ENCODE measurements at places on chromosomes 11 and 22.
A peak's percentile ranks its signal among the peaks of the same experiment; 100 is the strongest.

GRCh38 chr11:73542175-73542574, 55.7 kb downstream of the FAM168A start:
- DNase-seq, result no peak

- no peak for DNase-seq
Measured at GRCh38 chr11:75469785-75470405, 36.9 kb upstream of the KLHL35 start.

DNA sequence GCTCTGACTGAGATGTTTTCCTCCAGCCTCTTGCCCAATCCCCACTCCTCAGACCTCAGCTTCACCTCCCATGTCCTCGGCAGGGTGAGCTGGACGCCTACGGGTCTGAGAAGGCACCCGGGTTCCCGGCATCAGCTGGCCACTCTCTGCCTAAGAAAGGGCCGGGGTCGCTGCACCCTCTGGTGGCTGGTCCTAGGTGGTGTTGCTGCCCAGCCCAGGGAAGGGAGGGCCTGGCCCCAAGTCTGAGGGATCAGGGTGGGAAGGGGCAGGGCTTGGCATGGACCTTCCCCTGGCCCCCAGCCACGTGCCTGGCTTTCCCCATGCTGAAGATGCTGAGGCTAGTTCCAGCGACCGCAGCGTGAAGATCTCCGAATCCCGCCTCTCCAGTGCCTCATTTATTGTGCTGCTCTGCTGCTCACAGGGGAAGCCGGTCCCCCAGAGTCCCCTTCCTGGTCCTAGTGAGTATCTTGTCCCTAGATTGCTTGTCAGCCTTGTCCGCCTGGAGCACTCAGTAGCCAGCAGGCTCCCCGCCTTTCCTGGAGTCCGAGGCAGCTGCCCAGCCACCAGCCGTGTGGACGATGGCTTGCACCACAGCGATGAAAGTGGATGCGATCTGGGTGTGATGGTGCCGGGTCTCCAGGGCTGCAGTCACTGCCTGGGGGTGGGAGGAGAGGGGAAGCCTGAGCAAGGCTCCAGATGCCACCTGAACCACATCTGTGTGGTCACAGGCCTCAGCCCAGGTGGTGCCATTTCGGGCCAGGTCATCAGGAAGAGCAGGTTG, 2.9 kb upstream of the GGT5 start:
- peak; percentile 85 for DNase-seq

DNA sequence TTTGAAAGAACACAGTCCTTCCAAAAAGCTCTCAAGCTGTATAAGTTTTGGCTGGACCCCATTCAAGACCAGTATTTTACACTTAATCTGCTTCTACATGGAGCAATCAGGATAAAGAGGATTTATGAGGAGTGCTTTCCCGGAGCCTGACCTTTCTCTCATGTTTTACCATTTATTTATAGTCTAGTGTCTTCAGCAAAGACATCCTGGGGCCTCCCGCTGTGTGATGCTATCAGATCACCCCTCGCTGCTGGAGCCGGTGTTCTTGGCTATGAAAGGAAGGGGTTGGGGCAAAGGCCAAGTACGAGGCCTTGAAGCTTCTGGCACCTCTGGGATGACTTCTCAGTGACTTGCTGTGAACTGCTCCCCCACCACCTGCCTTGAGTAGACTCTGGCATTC, 189.6 kb downstream of the ADAMTS15 start:
- DNase-seq, result no peak

- no peak for DNase-seq
Measured at GRCh38 chr22:44406341-44407170, 91.5 kb downstream of the RTL6 start.

DNA sequence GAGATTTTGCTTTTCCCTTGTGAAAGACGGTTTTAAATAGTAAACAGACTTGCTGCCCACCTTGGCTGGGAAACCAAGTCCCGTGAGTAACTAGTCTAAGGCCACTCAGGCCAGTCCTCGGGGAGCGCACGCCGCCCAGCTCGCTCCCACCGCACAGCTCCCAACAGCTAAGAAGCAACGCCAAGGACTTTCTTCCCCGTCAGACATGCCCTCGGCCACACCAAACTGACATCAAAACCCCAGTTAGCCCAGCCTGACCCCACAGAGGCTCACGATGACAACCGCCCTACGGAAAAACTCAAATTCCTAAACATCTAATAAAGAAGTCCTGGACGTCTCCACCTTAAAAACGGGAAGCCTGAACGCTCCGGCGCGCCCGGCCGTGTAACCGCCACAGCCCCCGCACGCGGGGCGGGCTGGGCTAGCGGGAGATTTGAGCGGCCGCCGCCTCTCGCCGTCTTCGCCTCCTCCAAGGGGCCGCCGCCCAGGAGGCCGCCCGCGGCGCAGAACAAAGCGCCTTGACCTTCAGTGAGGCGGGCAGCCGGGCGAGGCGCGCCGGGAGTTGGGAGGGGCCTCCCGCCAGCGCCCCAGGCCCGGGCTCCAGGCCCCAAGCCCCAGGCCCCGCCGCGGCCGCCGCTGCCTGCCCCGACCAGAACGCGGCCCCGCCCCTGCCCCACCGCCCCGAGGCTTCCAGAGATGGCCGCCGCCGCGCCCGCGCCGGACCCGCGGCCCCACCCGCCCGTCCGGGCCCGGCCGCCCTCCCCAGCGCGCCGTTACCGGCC, 486 bp downstream of the NAP1L4 start:
- DNase-seq, result peak; percentile 31

GRCh38 chr11:116185551-116185950, 587.2 kb downstream of the BUD13 start:
- DNase-seq, result no peak

DNA sequence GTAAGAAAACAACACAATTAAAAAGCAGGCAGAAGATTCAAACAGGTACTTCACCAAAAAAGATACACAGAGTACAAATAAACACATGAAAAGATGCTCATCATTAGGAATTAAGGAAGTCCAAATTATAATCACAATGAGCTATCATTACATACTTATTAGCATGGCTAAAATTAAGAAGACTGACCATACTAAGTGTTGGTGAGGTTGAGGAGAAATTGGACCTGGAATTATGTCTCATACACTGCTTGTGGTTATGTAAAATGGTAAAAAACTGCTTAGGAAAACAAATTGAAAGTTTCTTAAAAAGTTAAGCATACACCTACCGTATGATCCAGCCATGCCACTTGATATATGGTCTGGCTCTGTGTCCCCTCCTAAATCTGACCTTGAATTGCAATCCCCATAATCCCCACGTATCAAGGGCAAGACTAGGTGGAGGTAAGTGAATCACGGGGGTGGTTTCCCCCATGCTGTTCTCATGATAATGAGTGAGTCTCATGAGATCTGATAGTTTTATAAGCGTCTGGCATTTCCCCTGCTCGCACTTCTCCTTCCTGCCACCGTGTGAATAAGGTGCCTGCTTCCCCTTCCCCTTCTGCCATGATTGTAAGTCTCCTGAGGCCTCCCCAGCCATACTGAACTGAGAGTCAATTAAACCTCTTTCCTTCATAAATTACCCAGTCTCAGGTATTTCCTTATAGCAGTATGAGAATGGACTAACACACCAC, 4.8 kb downstream of the SAAL1 start:
- no peak for DNase-seq

DNA sequence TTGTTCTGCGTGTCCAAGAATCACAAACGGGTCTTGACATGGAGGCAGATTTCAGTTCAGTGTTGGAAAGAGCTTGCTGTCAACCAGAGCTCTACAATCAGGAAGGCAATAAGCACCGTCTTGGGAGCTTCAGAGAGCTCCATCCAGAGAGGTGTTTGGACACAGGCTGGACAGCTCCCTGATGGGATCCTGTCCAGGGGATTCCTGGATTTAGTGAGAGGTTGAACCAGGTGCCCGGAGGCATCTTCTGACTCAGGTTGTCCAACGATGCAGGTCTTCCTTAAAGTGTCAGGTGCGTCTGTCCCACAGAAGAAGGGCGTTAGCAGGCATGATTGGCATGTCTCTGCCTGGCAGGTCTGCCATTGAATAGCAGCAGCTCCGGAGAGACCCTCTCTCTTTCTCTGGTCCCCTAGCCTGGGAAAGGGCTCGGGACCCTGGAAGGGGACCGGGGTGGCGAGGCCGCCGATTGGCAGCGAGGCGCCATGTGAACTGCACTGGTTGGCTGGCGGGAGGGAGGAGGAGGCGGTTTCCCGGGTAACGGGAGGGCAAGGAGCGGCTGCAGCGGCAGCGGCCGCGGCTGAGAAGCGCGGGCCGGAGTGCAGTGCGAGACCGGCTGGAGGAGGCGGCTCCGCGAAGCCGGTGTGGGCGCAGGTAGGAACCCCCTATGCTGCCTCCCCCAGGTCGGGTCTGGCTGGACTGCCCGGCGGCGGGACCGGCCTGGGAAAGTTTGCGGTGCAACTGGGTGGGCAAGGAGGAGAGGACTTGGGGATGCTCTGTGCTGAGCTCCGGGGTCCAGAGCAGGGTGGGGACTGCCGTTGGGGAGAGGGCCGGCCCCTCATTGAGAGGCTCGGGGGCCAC, 104.1 kb upstream of the E2F8 start:
- DNase-seq, result no peak

GRCh38 chr11:77217156-77217555, 84.3 kb downstream of the GDPD4 start:
- DNase-seq, result no peak

GRCh38 chr11:120029321-120029720, 108.6 kb downstream of the TRIM29 start:
- no peak for DNase-seq
